ENCODE measurements at places on chromosomes 7 and 10.

DNA sequence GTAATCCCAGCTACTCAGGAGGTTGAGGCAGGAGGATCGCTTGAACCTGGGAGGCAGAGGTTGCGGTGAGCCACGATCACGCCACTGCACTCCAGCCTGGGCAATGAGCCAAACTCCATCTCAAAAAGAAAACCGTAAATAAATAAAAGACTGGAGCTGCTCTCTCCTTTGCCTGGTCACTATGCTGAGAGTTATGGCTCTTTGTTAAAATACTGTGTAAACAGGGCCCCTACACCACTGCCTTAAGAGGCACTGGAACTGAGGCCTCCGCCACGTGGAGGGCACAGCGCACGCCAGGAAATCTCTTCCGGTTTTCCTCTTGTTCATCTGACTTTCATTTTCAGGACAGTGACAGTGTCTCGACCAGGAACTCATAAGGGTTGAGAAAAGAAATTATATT is 123.3 kb downstream of the PAXIP1 start:
- no peak for DNase-seq

DNA sequence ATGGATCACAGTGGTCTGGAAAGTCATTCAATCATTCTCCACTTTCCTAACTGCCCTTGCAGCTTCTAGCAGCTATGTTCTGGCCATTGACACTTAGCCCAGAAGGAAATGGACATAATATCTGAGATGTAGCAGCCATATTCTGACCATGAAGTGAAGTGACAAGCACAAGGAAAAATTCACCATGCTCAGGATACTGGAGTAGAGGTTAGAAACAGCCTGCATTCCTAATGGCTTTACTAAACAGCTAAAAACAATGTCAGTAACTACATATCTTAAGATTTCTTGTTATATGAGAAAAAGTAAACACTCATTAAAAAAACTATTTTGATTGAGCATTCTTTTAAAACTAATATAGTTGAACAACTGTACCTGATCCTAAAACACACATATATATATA is 443.8 kb downstream of the MAGI2 start:
- no peak for DNase-seq

DNA sequence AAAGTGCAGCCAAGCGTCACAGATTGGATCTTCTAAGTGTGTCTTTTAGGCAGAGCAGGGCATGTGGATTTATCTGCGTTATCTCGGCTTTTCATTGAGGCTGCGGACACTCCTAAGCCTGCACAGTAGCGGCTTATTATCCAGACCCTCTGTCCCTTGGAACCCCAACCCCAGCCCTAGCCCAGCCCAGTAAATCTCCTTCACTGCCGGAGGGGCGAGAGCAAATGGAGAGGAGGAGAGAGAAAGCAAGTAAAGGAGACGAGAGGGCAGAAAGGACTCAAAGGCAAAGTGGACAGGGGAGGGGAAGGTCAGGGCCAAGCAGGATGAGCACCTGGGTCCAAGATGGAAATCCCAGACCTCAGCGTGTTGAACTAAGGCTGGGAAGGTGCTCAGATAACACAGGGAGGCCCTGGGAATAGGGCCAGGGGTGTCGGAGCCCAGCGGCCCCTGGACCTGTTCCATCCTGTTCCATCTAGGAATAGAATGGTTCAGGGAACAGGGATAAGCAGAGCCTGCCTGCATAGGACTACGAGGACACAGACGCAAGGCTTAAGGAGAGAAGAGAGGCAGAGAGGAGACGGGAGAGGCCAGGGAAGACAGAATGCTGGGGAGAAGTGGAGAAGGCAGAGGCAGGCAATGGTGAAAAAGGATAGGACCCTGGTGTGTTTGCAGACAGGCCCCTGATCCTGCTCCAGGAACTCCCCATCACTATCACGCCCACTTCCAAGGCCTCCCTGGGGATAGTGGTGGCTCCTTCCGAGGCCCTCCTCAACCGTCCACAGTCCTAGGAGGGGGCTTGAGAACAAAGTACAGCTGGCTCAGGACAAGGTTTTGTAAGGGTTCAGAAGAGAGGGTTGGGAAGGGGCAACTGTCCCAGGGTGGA is 99.6 kb downstream of the CHST15 start:
- no peak for DNase-seq

GRCh38 chr10:11721806-11722205 is 20.4 kb upstream of the ECHDC3 start:
- DNase-seq = no peak

DNA sequence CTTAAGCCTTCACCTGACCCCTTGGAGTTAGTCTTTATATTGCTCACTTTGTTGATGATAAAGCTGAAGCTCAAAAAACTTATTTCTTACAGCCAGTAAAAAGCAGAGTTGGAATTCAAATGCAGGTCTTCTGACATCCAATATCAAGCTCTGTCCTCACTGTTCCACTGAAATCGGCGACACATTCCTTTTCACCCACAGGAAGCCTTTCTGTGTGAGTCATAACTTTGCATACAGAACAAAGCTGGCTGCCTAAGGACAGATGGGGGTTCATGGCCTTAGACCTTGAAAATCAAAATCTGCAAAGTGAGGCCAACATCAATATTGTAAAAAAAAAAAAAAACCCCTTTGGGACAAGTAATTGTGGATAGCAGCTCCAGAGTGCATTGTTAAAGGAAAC is 21.8 kb upstream of the AKR1B1 start:
- DNase-seq = no peak

DNA sequence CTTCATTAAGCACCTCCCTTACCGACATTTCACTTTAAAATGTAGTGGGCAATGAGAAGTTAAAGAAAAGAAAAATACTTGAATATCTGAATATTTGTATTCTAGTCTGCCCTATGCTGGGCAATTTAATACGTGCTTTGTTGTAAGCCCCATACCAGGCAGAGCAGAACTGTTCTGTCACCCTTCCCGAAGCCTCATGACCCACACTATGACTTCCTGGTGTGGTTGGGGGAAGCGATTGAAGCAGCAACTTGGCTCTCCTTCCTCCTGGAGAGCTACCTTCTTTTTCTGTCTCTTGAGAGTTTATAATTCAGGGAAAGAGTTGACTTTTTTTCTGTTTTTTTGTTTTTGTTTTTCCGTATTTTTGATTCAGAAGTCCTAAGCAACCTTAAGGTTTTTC is 243.7 kb downstream of the INHBA start:
- DNase-seq = no peak

DNA sequence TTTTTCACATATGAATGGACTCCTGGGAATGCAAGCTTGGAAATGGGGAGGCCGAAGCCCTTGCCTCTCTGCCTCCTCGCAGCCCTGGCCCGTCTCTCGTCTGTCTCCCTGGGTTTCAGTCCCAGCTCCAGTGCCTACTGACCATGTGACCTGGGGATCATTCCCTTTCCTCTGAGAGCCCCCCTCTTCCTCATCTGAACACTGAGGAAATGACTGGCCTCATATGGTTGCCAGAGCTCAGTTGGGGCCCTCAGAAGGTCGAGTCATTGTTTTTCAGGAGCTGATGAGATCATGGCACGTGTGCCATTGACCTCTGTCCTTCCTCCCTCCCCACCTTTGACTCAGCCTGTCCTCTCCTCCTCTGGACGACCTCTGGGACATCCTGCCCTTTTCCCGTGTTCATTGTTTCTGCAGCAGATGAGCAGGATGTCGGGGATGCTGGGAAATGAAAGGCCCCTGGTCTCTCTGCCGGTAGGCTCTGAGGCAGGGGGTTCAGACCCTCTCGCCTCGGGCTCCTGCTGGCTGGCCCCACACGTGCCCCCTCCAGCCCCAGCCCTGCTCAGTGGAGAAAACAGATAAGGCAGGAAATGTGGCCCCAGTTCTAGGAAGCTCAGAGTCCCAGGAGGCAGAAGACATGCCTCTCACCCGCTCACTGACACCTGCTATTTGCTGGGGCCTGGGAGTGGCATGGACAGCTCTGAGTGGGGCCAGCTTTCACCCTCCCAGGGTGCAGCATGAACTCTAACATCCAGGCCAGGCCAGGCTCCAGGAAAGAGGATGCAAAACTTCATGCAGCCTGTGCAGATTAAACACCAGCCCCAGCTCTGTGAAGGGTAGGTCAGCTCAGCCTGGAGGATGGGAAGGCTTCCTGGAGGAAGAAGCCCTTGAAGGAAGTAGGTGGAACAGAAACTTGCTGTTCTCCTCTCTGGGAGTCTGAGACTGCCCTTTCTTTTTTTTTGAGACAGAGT is 8.3 kb upstream of the PPP1R35 start:
- peak; percentile 68 for DNase-seq

DNA sequence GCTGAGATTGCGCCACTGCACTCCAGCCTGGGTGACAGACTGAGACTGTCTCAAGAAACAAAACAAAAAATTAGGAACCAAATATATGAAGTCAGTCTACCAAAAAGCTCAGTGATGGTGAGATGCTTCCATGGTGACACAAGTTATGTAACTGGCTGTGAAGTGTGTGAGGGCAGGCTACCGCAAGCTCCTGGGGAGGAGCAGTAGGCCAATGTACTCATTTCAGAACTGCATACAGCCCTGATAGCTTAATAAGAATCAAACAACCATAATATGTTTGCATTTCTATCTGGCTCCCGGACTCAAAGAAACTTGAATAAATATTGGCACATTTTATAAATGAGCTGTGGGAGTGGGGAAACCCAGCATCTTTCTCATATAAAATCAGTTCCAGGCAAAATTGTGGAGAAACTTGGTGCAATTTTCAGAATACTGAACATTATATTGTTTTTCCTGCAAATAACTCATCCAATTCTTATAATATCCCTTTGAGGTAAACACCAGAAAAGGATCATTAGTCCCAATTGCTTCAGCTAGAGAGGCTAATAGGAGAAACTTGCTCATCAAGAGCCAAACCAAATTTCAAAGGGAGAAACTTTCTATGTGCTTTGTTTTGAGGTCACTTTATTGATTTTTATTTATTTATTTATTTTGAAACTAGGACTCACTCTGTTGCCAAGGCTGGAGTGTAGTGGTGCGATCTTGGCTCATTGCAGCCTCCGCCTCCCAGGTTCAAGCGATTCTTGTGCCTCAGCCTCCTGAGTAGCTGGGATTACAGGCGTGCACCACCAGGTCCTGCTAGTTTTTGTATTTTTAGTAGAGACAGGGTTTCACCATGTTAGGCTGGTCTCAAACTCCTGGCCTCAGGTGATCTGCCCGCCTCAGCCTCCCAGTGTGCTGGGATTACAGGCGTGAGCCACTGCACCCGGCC is 127.0 kb downstream of the SORCS1 start:
- DNase-seq = peak; percentile 57

DNA sequence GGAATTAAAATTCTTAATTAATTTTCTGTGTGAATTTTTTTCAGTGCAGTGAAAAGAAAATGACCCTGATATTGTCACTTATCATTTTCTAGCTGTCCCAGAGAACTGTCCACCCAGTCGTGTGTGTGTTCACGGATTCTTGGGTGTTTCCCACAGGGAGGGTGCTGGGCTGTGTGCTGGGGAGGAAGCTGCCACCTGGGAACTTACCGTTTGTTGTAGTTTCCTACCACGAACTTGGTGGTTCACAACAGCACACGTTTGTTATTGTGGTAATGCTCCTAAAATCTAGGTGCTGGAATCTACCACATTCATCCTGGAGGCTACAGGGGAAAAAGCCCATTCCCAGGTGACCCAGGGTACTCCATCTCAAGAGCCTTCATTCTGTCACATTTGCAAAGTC is 276.1 kb downstream of the GLRX3 start:
- peak; percentile 3 for DNase-seq

DNA sequence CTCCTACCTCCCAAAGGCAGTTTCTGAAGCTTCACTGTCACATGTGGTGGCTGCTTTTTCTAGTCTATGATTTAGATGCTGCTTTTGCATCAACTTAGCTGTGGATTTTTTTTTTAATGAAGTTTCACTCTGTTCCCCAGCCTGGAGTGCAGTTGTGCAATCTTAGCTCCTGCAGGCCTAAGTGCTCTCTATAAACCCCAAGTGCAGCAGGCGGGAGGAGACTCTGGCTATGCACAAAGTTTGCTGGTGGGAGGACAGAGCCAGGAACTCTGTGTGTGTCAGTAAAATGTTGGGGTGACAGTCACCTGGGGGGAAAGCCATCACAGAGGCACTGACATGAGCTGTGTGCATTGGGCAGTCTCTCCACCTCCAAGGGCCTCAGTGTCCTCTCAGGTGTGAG is 138.8 kb upstream of the FAM20C start:
- DNase-seq = no peak

DNA sequence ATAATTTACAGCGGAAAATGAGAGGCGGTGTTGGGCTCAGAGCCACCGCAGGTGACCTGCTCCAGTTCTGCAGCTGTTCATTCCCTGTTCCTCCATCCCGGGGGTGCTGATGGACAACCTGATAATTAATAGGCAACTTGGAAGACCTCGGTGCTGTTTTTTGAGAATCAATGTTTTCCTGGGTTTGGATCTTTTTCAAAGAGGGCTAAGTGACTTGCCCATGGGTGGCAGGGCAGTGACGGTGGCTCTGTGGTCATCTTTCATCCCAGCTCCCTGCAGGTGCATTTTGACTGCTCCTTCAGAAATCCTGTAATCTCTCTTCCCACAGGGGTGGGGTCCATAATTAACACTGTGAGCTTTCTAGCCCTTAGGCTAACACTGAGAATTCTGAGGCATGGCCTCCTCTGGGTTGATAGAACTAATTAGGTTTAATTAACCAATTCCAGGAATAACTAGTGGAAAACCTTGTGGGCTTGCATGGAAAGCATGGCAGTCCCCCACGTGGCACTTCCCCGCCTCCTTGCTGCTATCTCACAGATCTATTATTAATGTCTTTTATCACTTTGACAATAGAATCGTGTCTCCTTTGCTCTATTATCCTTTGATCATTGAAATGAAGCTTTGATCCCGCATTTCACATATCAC is 217.9 kb downstream of the GLRX3 start:
- DNase-seq = peak; percentile 23

GRCh38 chr7:55884321-55884720 is 2.9 kb upstream of the ZNF713 start:
- DNase-seq = no peak

- DNase-seq = no peak
These were observed 33.6 kb downstream of the TCERG1L start for GRCh38 chr10:131277969-131278368.

- DNase-seq = no peak
These were observed 125.8 kb downstream of the MAD1L1 start for GRCh38 chr7:2106924-2107323.

Data from left lobe of liver (tissue), 2 donors.